ENCODE measurements at places on chromosomes 6 and 20.

GRCh38 chr6:15817100-15817499 is 154.3 kb upstream of the DTNBP1 start:
- DNase-seq = no peak

GRCh38 chr20:36848078-36848660 is 27.8 kb upstream of the TLDC2 start:
- DNase-seq = no peak

- DNase-seq = no peak
These were observed 136.3 kb downstream of the OLIG3 start for GRCh38 chr6:137357948-137358266.

DNA sequence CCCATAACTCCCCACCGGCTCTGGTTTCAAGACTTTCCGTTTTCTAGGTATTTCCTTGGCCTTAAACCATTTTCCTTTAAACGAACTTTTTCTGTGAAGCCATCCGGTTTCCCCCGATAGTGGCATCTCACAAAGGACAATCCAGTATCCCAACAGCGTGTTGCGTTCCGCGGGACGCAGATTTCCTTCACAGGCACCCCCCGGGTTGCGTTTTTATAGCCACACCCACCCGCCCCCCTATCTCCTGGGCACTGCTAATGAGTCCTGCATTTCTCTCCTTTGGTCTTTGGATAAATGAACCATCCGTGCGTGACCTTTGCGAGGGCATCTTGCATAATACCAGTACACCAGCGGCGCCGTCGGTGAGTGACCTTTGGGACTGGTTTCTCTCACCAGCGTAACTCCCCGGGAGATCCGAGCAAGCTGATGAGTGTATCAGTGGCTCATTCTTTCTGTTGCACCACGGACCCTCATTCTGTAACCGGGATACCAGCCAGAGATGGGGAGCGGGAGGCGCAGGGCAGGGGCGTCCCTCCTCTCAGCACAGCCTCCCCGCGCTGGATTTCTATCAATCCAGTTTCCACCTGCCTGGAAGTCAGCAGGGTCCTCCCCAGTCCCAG is 586 bp upstream of the NQO2 start:
- DNase-seq = no peak

- no peak for DNase-seq
These were observed 129.5 kb upstream of the PTPN1 start for GRCh38 chr20:50380697-50381040.

GRCh38 chr20:42309050-42309449 is 690.9 kb upstream of the CHD6 start:
- no peak for DNase-seq

DNA sequence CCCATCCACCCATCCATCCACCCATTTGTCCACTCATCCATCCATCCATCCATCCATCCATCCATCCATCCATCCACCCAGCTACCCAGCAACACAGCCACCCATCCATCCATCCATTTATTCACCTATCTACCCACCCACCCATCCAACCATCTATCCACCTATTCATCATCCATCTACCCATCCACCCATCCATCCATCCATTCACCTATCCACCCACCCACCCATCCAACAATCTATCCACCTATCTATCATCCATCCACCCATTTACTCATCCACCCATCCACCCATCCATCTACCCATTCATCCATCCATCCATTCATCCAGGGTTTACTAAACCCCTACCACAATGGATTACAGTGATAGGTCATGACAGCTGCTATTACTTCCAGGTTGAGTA is 7.4 kb downstream of the SERPINB1 start:
- no peak for DNase-seq

DNA sequence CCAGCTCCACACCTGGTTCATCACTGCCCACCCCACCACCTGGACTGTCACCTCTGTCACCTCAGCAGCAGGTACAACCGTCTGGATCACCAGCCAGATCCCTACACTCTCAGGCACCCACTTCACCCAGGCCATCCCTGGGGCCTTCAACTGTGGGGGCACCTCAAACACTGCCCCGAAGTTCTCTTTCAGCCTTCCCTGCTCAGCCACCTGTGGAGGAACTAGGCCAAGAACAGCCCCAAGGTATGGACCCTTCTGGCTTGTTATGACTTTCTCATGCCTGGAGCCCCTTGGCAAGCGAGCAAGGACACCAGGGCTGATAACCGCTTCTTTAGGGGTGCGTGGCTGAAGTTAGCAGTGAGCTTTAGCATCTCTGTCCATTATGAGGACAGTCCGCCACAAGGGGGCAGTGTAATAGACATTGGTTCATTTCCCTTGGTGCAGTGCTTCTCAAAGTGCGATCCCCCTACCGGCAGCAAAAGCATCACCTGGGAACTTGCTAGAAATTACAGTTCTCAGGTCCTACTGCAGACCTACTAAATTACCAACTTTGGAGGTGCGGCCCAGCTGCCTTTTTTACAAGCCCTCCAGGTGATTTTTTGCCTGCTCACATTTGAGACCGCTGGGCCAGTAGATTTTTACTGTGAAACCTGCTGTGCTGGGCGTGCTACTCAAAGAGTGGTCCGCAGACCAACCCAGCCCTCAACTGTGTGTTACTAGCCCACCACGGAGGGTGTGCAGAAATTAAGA is 32.5 kb downstream of the PNPLA1 start:
- peak; percentile 94 for DNase-seq

- no peak for DNase-seq
These were observed 764 bp downstream of the BAG6 start for GRCh38 chr6:31651602-31652191.

DNA sequence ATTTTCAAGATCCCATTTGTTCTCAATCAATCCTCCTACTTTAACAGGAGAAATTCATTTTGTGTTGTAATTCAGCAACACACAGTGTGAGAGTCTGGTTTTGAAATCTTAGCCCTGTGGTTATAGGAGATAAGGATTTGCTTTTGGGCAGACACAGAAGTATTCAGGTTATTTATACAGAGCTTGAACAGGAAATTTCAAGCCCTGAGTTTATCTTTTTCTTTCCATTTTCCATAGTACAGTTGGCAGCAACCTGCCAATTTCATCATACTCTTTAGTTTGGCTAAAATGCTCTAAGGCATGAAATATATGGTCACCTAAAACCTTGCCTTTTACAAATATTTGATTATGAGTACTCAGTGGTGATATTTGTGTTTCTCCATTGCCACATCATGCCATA is 41.4 kb downstream of the PKIB start:
- DNase-seq = no peak

GRCh38 chr20:5691918-5692618 is 58.1 kb upstream of the SHLD1 start:
- no peak for DNase-seq

- DNase-seq = no peak
These were observed 41.7 kb downstream of the COL19A1 start for GRCh38 chr6:69907981-69908498.

- no peak for DNase-seq
These were observed 1959.8 kb upstream of the DEFB115 start for GRCh38 chr20:29297411-29298270.

All from common myeloid progenitor, CD34-positive (primary cell).